ENCODE measurements at places on chromosomes 7 and 10.

GRCh38 chr7:120417244-120417979 lies 144.4 kb downstream of the KCND2 start:
- no peak for DNase-seq

DNA sequence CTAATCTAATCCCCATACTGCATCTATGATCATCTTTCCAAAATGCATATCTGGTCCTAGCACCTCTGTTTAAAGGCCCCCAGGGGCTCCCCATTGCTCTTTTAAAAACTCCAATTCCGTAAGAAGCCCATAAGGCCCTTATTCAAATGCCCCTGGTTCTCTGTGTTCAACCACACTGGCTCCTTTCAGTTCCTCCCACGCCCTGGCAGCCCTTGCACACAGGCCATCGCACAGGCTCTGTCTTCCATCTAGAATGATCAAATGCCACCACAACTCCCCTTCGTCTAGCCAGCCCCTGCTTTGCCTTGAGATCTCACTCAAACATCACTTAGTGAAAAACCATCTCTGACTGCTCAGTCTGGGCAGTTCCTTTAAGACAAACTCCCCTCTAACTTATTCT lies 112.9 kb upstream of the LYZL2 start:
- DNase-seq = no peak

DNA sequence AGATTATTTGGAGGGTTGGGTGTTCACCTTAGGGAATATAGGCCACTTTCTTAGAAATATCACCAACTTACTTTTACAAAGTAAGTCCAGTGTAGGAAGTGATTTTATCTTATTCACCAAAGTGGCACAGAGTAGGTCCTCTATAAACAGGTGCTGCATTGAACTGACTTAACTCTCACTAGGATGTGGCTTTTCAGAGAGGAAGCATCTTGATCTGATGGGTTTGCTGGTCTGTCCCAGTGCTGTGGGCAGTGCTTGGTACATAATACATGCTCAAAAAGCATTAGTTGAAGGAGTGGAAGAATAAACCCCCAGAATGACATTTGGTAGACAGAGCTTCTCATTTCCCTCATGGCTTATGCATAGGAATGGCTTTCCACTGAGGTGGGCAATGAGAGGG lies 334.7 kb downstream of the LRMDA start:
- no peak for DNase-seq

DNA sequence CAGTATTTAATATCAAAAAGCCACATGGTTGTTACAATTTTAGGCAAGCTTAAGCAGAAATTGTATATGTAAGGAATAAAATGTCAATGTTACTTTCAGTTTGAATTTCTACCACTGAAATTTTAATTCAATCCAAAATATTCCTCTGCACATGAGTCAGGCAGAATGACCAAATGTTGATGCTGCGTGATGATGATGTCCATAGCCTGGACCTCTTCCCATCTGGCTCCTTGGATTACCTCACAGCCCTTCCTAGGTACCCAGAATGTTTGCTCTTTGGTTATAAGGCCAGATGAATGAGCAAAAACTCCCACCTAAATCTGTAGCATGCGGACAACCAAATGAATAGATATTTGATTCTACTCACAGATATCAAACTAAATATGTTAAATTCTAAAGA lies 258.3 kb upstream of the IMMP2L start:
- no peak for DNase-seq

GRCh38 chr10:5094265-5095205 lies at the start of gene AKR1C3:
AKR1C3 (plus strand) TSS chr10:5094414; CDS start chr10:5094445, 31 bp downstream.
- DNase-seq = peak; percentile 80

- peak; percentile 75 for DNase-seq
Measured at GRCh38 chr7:37113661-37114355, 334.9 kb downstream of the ELMO1 start.

DNA sequence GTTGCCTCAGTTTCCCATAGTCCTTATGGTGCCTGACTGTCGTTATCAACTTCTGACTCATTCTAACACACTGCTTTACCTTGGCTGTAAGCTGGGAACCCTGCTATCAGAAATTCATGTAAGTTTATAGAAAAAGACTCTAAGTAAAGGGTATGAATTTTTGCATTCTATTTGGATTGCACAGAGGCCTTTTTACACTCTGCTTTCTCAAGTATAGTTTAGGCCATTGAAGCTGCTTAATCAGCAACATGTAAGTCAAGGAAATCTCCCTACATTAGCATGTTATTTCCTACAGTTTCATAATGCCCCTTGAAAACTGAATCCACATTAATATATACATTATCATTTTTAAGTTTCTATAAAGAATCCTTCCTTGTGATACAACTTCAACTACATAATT lies 17.1 kb upstream of the ITGB8 start:
- DNase-seq = no peak

DNA sequence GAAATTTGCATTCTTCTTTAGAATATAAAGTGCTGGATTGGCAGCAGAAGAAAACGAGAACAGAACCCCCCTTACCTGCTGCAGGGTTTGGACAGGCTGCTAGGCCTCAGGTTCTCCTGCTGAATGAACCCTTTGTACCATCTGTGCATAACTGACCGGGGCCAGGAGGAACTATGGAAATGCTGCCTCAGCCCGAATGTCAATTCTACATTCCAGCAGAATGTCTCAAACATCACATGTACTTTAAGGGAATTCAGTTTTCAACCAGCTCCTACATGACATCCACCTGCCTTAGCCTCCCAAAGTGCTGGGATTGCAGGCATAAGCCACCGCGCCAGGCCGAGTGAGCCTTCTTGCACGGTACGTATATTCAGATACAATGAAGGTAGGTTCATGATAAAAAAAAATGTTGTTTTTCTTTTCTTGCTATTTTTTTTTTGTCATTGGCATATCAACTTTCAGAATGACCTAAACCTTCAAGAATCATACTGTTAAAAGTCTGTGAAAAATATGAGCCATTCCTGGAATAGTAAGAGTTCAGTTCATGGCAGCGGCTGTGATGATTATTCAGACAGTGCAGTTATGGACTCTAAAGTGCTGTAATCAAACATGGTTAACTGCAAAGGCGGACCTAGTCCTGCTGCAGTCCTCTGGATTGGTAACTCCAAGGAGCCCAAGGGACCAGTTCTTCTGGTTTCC lies 84.4 kb upstream of the TNS3 start:
- no peak for DNase-seq

GRCh38 chr10:96333101-96333500 lies 25.7 kb downstream of the OPALIN start:
- DNase-seq = no peak

GRCh38 chr7:81624650-81625631 lies 144.9 kb downstream of the HGF start:
- DNase-seq = no peak

GRCh38 chr7:77254429-77254828 lies 54.8 kb upstream of the FGL2 start:
- DNase-seq = no peak

DNA sequence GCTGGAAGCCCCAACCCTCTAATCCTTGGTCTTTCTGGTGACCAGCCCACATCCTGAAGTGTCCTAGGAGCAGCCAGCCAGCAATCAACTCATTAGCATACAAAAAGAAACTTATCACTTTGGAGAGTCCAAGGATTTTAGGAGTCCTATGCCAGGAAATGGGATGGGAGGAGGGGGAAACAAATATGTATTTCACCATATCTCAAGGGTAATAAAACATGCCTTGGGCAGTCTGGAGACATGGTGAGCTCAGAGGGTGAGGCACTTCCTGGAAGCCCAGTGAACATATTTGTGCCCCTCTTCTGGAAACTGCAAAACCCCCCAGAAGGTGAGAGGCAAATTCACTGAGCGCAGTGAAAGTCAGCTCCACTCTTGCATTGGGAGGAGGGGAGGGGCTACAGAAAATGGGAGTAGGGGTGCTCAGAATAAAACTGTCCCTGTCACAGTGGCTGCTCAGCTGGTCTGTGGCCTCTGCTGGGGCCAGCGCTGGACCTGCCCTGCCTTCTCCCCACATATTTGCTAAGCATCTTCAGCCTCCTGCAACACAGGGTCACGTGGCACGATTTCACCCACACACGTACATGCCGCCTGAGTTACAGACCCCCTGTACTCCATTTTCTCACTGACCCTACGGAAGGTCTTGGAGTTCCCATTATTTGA lies 17.7 kb upstream of the ZMIZ1 start:
- no peak for DNase-seq

GRCh38 chr10:124649214-124649613 lies 95.0 kb downstream of the FAM53B start:
- no peak for DNase-seq

DNA sequence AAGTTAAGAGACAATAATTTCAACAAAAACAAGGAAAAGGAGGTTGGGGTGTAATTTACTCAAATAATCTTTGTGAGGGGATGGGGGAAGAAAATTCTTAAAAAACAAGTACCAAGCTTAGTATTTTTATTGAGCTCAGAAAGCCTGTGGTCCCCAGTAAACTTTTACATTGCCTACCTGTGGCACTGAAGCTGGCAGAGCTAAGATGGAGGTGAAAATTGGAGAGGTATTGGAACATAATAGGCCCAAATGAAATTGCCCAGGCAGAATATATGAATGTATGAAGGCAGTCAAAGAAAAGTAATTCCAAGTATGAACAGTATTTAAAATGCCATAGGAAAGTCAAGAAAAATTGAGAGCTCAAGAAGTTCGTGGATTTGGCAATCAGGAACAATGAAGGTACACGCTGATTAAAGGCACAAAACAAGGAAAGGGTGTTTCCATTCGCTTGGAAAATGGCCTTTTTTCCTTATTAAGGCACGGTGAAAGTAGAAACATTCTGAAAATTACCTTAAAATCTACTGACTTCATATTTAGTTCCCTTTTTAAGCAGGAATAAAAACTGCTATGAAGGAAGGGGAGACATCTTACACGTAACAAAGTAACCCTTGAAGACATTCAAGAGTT lies 3.4 kb upstream of the KMT2E start:
- no peak for DNase-seq

DNA sequence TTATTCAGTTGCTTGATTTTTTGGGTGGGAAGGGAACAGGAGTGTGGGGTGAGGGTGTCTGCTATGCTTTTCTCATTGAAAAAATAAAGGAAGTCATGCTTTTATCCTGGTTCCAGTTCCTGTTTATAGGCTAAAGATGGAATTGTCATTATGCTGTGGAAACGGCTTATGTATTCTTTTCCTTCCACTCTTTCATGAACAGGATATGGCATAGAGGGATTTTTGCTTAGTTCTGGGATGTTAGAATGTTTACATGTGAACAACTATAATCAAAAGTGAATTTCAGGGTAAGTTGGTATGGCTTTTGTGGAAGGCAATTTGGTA lies 35.9 kb upstream of the PTPN12 start:
- DNase-seq = no peak

- no peak for DNase-seq
Measured at GRCh38 chr7:37981664-37982063, 61.2 kb downstream of the EPDR1 start.

- DNase-seq = no peak
Measured at GRCh38 chr10:49351669-49352068, 44.2 kb downstream of the DRGX start.

- DNase-seq = no peak
Measured at GRCh38 chr10:1209355-1209979, 153.3 kb downstream of the WDR37 start.

- DNase-seq = no peak
Measured at GRCh38 chr10:3532644-3533043, 252.4 kb downstream of the KLF6 start.

- DNase-seq = no peak
Measured at GRCh38 chr7:8515640-8516185, 82.3 kb downstream of the NXPH1 start.

GRCh38 chr10:121526801-121527221 lies 71.4 kb downstream of the FGFR2 start:
- no peak for DNase-seq

DNA sequence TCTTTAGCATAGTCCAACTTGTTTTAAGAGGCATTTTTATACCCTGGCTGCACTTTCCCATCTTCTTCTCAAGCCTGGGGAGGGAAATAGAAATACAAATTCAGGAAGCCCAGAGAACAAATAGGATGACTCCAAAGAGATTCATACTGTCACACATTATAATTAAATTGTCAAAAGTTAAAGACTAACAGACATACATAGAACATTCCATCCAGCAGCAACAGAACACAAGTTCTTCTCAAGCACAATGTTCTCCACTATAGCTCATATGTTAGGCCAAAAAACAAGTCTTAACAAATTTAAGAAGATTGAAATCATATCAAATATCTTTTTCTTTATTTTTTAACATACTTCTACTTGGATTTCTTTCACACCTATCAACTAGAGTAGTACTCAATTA lies 75.7 kb downstream of the ANKRD7 start:
- no peak for DNase-seq

- no peak for DNase-seq
Measured at GRCh38 chr10:60310740-60311139, 78.9 kb downstream of the ANK3 start.

- DNase-seq = no peak
Measured at GRCh38 chr10:30439931-30440330, 5.9 kb downstream of the MAP3K8 start.

- DNase-seq = no peak
Measured at GRCh38 chr10:132659206-132660091, 121.9 kb downstream of the INPP5A start.

Measured in mammary epithelial cell (primary cell).